SIG-M5 (cell line): ENCODE measurements at places on chromosomes 12 and 14.

DNA sequence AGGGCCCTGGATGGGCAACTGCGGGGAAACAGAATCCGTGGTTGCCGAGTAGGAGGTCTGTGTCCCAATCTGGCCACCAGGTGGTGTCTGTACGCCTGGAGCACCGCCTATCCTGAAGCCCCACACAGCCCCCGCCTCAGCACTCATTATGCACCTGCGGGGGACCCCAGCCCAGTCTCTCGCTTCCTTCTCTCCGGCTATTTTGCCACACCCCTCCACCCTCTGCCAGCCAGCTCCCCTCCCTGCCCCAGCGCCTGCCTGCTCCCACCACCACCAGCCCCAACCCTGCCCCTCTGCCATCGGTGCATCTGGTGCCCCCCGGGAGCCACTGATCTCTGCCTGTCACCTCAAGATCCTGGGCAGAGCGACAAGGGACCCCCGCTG is 2.2 kb upstream of the NXPH4 start:
- DNase-seq = no peak

- no peak for DNase-seq
These were observed 1.4 kb downstream of the SGPP1 start for GRCh38 chr14:63726499-63726898.

DNA sequence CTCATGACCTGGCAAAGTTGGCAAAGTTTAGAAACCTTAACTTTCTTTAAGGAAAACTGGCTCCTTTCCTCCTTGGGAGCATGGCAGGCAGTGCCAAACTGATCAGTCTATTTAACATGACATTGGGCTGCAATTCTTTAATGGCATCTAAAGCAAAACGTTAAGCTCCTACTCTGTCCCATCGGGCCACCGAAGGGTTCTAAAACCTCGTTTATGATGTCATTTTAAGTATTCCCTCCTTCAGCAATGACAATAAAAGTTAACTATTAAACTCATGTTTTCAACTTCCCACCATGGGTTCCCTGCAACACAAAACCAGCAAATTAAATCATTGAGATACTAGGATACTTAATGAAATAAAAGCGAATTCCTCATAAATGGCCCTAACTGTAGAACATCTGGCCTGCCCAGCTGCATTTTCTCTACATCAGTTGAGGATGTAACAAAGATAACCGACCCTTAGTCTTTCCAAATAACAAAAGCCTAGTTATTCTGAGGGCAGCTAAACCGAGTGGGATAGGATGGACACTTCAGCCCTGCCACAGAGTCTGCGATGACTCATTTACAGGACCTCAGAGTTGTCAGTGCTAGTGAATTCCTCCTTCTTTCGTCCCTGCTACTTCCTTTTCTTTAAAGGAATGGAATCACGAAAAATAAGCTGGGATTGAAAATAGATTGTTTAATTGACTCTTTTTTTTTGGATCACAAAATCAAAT is 34.5 kb upstream of the RIC8B start:
- no peak for DNase-seq

DNA sequence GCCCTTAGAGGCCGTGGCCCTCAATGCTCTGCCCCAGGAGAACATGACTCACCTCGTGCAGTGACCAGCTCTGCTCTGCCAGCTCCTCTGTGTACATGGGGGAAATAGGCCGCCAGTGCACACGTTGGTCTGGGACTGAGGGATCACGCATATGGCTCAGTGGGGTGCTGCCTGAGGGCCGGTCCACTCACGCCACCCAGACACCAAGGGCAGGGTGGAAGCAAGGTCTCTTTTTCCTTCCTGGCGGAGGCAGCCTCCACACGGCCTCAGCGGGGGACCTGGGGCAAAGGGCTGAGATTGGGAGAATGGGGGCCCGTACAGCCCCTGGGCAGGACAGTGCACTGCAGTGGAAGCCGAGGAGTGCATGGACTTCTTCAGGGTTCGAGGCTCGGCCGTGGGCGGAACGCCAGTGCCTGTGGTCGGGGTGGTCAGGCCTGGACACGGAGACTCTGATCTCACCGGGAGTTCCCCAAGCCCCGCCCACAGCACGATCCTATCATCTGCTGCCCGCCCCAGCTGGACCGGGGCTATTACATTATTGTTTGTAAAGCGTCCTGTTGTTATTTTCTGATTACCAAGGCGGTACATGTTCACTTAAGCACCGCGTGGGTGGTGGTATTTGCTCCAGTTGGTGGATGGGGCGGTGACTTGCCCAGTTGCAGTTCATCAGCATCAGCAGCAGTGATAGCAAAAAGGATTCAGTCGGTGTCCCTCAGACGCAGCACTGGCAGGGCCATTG is 38.8 kb upstream of the TDRD9 start:
- DNase-seq = no peak

- DNase-seq = no peak
These were observed 213.2 kb downstream of the C12orf50 start for GRCh38 chr12:87815771-87816585.

DNA sequence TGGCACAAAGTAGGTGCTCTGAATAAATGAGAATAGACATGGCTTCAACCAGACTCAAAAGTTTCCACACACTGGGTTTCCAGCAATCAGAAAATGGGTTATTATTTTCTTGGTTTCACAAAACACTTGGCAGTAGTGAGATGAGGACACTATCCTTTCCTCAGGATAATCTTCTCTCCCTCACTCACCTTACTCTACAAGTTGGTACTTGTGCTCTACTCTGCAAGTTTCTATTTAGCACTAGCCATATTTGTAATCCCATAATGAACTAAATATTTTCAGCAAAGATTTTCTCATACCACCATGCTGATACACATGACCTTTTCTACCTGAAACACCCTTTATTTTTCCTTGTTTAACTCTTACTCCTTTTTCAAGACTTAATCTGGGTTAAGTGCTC is 137.7 kb downstream of the FOXA1 start:
- DNase-seq = no peak

DNA sequence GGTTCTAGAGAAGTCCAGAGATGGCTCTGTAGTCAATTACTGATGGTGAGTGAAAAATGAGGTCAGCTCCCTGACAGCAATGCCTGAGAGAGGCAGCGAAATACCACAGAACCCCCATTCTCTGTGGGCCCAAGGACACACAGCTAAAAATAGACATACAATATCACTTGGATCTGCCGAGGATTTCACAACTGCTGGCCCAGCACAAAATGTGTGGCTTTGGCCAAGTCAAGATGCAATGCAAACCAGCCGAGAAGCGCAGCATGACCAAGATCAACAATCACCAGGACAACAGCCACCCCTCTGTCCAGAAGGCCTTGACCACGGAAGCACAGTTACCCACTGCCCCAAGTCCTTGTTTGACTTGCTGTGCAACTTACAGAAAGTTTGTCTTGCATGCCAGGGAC is 52.2 kb downstream of the CKAP4 start:
- DNase-seq = no peak

DNA sequence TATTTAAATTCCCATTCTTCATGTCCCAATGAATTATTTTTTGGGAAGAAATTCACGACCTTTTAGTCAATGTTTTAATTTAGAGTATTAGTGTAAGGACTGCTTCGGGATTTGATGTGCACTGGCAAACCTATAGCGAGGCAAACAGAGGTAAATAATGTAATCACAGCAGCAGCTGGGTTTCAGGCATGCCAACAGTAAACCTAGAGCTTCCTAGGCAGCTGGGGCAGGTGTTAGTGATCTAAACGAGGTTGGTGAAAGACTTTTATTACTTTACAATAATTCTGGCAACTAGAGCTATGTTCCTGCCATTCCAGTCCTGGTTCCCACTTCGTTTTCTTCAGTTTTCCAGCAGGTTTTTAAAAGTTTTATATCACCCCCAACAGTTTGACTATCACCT is 1036.4 kb upstream of the FOXG1 start:
- no peak for DNase-seq

DNA sequence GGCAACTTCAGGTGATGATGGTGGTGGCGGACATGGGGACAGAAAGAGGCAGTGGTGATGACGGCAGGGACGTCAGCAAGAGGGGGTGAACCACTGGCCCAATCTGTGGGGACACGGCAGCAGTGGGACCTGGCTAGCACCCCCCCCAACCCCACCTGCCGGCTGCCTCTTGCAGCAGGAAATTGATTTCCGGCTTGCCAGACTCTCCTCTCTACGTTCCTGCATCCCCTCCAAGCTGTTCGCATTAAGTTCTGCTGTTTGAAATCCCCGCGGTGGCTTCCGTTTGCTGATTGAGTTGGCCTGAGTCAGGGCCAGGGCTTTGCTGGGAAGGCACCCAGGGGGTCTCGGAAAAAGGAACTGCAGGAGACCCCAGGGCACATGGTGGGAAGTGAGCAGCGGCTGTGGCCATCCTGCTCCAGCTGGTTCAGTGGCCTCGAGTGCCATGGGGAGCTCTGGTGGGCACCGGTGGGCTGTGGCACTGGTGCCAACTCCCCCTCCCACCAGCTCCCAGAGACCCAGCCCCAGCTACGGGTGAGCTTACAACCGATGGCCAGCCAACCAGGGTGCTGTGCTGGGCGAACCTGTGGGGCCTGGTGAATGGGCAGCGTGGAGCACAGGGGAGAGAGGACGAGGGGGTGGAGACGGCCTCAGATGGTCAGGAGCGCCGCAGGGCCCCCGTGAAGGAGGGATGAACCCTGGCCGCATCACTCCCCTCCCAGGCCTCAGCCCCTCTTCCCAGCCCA is 14.6 kb upstream of the NUDT14 start:
- no peak for DNase-seq

DNA sequence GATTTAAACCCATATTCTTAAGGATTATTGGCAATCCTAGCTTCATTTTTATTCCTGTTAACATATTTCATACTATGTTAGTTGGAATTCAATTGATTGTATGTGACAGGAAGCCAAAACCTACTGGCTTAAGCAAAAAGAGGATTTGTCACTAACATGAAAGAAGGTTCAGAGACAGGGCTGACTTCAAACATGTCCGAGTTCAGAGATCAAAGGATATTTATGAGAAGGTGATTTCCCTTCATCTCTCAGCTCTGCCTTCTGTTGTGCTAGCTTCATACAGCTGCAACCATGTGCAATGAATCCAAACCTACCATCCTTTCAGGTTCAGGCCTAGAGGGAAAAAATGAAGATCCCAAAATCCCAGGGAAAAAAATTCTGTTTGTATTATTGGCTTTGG is 349.7 kb downstream of the ATP23 start:
- DNase-seq = no peak

- DNase-seq = no peak
These were observed 12.9 kb downstream of the LRIG3 start for GRCh38 chr12:58907391-58907790.

DNA sequence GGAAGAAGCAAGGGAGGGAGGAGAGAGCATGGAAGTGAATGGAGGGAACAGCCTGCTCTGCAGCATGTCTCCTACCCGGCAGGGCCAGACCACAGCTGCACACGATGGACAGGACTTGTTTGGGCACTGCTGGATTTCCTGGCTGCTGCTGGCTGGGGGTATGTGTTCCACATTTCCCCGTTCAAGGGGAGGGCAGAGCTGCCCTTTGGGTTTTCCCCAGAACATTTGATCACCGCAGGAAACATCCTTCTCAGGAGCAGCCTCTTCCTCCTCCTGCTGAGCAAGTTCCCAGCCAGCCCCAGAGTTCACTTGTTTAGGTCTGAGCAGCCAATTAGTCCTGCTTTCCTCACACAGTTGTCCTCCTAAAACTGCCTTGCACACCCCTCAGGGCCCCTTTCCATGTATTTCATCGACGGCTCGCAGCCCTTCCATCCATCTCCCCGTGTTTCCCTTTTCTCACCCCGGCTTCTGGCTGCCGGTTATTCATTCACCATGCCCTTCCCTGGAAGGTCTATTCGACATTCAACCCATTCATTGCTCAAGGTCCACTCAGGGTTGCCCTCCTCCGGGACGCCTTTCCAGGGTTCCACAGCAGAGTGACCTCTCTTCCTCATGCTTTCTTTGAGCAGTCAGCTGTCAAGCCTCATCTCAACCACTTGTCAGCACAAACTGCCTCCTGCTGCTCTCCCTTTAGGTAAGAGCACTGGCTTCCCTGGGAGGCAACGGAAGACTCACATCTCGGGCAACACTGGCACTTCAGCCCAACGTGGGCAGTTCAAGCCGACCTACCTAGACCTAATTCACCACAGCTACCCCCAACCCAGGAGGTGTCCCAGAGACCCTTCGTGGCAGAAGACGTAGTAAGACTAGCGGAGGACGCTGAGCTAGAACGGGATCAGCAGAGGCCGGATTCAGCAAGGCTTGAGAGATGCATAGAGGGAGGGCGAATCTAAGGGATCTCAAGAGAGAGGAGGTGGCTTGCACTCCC is 20.1 kb upstream of the ANO2 start:
- DNase-seq = no peak
